ENCODE measurements at places on chromosomes 12 and 14.
A peak's percentile ranks its signal among the peaks of the same experiment; 100 is the strongest.

- no peak for DNase-seq
Observed at GRCh38 chr12:76713130-76713529, 50.8 kb upstream of the ZDHHC17 start.

DNA sequence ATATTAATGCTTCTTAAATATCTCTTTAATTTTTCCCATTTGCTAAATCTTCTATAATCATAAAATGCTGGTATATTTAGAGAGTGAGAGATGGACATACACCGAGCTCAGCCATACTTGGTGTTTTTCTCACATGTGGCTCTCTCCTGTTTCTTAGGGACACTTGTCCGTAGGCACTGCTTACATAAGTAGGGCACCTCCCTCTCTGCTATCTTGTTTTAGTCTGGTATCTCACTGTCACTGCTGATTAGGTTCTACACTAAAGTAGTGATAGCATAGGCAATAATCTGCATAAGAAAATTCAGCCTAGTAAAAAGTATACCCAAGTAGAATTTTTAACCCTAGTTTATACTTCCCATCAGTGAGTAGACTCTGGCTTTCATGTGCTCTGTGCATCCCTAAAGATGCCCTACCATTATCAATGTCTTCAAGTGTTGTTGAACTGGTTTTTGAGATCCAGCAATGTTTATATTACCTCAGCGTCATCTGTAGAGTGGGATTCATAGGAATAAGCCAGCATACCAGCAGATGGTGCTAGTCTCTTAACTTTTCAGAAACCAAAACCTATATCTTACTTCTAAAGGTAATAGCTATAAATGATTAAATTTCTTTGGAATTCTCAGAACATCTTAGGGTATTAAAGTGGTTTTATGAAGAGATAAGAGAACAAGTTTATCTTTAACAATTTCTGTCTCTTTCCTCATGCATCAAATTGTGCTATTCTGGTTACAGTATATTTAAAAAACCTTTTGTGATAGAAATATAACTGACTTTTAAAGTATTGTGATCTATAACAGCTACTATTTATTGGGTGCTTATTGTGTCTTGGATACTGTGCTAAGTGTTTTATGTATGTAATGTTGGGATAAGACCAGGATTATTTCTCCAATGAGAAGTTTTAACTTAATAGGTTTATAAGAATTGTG is 32.9 kb downstream of the ARID2 start:
- peak; percentile 64 for DNase-seq

- DNase-seq = peak; percentile 70
Observed at GRCh38 chr12:107402041-107403022, 283.3 kb upstream of the PWP1 start.

DNA sequence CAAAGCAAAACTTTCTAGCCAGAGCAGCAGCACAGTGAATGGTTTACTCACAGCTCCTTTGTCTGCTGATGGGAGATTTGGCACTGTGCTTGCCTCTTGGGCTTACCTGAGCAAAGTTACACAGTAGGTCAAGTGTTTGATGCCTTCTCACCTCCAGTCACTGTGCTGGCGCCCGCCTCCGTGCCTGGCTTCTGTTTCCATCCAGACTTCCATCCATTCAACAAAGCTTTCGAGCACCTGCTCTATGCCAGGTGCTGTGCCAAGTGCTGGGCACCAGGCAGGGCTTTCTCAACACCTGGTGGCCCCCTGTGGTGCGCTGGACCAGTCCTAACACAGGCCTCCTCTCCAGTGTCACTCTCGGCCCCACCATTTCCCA is 199.2 kb upstream of the EEA1 start:
- DNase-seq = no peak

- peak; percentile 24 for DNase-seq
Observed at GRCh38 chr14:24036169-24036962, 15.4 kb upstream of the CARMIL3 start.

DNA sequence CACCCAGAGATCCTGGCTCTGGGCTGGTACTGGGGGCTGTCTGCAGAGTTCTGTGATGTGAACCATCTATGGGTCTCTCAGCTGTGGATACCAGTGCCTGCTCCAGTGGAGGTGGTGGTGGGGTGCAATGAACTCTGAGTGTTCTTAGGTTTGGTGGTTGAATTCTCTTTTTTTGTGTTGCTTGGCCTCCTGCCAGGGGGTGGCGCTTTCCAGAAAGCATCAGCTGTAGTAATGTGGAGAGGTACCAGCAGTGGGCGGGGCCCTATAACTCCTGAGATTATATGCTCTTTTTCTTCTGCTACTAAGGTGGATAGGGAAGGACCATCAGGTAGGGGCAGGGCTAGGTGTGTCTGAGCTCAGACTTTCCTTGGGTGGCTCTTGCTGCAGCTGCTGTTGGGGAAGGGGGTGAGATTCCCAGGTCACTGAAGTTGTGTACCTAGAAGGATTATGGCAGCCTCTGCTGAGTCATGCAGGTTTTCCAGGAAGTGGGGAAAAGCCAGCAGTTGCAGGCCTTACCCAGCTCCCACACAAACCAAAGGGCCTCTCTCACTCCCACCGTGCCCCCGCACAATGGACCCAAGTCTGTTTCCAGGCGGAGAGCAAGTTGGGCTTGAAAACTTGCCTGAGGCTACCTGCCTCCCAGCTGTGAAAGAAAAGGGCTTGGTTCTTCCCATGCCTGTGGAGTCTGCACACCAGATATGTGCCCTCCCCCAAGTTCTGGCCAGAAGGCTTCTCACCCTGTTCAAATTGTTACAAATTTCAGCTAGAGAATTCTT is 18.6 kb downstream of the CCER1 start:
- no peak for DNase-seq

DNA sequence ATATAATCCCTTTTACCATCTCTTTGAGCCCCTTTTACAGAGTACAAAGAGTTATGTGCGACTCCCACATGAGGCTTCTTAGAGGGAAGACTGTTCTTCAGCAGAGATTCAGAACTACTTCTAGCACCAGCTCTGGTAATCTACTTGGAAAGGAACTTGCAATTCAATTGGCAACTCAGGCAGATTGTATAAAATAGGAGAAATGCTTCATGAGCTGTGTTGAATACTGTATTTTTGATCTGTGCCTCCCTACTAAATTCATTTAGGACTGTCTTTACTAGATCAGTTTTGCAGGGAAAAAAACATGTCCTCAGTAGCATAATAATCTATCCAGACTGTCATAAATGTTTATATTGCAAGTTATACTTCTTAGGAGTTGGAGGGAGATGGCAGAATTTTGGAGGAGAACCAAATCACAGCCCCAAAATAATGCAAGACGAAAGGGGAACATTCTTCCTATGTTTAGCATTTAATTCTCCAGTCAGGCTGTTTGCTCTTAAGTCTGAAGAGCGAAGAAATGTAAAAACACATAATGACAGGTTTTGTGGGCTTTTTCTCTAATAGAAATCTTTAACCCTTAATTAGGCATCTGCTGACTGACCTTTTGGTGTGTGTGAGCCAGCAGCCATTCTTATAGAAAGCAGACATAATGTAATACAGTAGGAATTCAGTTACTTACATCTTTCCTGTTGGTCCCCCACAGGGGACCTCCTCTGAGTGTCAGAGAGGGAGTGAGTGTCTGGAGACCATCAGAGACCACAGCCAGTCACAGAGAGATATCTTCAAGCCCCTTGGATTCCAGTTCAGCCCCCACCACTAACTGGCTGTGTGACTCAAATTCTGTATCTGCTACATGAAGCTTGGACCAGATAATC is 3.9 kb downstream of the ANO4 start:
- no peak for DNase-seq

GRCh38 chr12:27015730-27016076 is 1.5 kb upstream of the TM7SF3 start:
- DNase-seq = peak; percentile 45

- no peak for DNase-seq
Observed at GRCh38 chr12:71870416-71870815, 30.9 kb downstream of the TBC1D15 start.

- no peak for DNase-seq
Observed at GRCh38 chr12:90972226-90972625, 17.2 kb upstream of the CCER1 start.

DNA sequence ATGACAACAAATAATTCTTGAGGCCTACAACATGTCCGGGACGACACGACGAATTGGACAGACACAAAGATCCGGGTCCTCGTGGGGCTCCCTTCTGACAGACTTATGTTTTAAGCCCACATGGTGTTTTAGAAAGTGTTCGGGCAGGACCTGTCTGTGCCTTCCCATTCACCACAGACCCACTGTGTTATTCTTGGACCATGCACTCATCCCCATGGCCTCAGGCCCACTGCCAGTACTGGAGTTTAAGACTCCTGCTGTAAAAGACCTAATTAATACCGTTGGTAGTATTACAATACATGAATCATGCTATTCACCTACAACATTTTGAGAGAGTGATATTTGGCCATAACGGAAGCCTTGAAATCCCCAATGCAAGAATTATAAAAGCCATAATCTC is 20.0 kb downstream of the SLC15A4 start:
- no peak for DNase-seq

GRCh38 chr12:65156366-65156841 is 13.0 kb upstream of the LEMD3 start:
- no peak for DNase-seq

DNA sequence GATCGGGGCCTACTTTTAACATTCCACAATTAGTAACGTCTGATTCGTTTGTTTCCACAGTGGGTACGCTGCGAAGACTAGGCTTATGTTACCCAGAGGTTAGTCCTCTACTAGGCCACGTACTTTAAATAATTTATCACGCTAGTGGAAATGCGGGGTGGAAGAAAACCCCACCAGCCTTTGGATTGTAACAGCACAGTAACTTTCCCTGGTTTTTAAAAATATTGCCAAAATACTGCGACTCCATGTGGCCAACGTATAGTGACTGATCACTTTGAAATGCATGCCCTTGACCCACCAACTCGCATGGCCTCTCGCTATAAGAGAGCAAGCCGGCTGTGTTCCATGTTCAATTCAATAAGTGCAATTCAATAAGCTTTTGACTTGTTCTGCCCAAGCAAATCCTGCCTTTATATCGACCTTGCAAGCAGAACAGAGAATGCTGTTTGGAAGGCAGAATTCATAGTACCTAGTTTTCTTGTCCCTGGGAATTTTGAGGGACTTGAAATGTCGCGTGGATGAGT is 882 bp upstream of the GTF2A1 start:
- DNase-seq = peak; percentile 14

DNA sequence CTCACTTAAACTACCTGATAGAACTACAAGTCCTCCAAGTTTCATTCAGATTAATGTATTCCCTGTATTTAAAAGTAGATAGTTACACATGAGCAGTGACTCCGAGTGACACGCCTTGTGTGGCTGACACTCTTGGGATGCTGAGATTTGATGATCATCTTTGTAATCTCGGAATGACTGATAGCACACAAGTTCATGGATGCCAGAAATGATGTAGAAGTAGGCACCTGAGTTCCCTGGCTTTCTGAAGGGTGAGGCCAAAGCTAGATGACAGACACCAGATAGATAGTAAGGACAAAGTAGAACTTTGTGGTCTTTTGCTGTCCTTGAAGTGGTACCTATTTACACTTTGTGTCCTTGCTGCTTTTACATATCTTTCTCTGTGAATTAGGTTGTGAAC is 491.2 kb downstream of the PCNX1 start:
- DNase-seq = no peak

- DNase-seq = no peak
Observed at GRCh38 chr12:53733807-53734200, 6.6 kb upstream of the CALCOCO1 start.

GRCh38 chr14:22558221-22558913 is 30.7 kb downstream of the DAD1 start:
- DNase-seq = no peak

GRCh38 chr12:138898-139534 is 72.4 kb downstream of the IQSEC3 start:
- DNase-seq = peak; percentile 41

GRCh38 chr14:78637489-78637888 is 467.3 kb downstream of the NRXN3 start:
- DNase-seq = no peak

GRCh38 chr12:92363295-92364146 is 217.9 kb upstream of the BTG1 start:
- peak; percentile 10 for DNase-seq

- no peak for DNase-seq
Observed at GRCh38 chr14:104164041-104164440, 25.7 kb downstream of the KIF26A start.

DNA sequence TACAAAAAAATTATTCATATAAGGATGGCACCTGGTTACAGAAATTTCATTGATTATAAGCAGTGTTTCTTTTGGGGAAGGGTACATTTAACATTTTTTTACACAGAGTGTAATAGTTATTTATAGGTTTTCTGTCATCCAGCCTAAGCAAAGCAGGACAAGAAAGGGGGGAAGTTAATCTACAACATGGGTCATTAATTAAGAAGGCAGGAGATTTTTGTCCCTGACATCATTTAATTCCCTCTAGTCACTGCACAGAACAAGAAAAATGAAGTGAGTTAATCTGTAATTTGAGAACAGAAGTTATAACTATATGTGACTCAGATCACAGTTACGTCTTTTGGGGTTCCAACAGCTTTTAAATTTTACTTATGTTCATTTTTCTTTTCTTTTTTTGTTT is 173.4 kb downstream of the PTPRO start:
- DNase-seq = no peak

- no peak for DNase-seq
Observed at GRCh38 chr14:95183532-95184412, 26.4 kb upstream of the DICER1 start.

DNA sequence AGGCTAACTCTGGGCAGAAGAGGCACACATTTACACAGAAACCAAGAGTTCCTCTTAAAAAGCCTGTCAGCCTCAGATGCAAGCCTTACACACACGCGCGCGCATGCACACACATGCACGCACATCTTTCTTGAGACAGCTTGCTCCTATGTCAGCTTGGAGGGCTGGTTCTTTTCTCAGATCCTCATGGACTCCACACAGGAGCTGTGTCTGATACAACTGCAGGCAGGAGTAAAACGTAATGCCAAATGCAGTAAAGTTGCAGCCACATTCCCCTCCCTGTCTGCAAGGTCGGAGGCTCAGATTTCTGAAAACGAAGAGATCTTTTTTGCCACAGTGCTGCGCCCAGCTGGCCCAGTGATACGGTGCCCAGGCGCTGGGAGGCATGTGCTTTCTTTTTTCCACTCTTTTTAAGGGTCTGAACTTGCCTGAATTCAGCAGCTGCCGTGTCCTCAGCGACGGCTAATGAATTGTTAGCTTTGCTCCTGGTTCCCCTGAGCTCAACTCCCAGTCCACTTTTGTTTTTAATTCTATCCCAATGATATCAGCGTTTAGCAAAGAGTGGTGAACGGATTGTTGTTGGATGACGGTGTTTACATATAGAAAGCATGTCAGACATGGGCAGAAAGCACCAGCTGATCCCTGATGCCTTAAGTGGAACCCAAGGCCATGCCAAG is 72.9 kb upstream of the FOXN3 start:
- no peak for DNase-seq

- no peak for DNase-seq
Observed at GRCh38 chr12:132522592-132523380, 32.8 kb downstream of the FBRSL1 start.

- no peak for DNase-seq
Observed at GRCh38 chr14:76408877-76409276, 32.9 kb downstream of the ESRRB start.

Measured in amniotic epithelial cell (primary cell).